KBM-7 (cell line): ENCODE measurements at places on chromosomes 11 and 22.

DNA sequence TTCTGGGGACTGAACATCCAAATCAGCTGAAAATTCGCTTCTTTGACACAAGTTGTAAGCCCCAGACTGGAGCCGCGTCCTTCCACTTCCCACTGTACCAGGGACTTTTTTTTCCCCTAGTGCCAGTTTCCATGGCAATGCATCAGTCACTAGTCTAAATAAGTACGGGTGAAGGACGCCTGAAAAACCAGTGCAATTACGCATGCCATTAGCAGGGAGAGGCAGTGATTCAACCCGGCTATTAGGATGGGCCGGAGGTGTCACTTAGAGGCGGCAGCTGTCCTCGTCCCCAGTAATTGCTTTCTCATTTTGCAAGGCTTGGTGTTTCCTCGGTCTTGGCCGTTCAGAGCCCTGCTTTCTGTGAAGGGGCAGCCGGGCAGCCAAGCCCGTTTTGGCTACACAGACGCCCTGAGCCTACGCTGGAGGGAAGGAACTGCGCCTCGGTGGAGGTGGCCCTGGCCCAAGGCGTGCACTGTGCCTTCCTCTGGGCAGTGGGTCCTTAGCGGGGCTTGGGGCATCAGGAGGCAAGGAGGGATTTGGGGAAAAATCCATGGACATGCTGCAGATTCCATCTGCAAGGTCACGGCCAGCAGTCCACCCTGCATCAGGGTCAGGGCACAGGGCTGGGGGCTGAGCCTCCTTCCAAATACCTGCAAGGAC is 319.7 kb downstream of the CTTN start:
- no peak for DNase-seq

DNA sequence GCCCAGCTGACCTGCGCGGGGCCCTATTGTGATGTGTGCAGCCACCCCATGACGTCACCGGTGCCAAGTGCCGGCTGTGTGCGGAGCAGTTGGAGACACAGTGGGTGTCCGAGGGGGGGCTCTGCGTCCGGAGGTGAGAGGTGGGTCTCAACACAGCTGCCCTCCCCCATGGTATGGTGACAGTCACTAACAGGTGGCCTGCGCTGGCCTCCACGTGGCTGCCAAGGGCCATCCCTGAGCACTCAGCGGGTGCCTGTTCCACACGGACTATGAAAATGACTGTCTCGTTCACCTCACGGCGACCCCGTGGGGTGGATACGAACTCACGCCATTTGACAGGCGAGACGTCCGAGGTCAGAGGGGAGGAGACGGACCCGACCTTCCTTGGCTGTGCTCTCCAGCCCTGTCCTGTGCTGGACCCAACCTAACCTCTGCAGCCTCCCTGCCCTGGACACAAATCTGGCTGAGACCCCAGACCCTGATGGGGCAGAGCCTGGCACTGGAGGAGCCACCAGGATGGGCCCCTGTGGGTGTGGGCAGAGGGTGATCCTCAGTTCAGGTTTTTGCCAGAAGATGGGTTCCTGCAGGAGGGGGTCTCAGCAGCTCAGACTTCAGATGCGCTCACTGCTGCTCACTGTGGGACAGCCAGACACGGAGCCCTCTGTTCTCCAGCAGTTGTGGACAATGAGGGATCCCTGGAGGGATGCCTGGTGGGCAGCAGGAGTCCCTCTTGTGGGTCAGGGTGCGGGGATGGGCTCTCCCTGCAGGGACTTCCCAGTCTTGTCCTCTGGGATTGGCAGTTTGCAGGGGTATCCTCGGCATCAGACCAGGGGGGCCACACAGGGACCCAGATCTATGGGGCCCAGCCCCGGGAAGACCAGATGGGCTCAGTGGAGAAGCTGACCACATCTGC is 6.3 kb downstream of the HRAS start:
- no peak for DNase-seq

- DNase-seq, result no peak
Measured at GRCh38 chr11:36009473-36009872, 65.6 kb downstream of the LDLRAD3 start.

DNA sequence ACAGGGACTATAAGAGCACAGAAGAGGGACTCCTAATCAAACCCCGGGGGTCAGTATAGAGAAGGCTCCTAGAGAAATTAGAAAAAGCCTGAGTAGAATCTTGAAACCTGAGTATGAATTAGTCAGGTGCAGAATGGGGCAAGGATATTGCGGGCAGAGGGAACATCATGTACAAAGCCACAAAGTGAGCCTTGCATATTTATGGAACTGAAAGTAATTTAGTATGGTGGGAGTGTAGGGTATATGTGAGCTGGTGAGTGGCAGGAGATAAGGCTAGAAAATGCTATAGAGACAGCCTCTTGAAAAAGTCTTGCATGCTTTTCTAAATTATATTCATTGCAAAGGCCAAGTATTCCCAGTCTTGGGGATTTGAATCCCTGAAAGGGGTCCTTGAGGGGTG is 93.7 kb downstream of the STIM1 start:
- peak; percentile 75 for DNase-seq

GRCh38 chr11:11436715-11437313 is 83.8 kb upstream of the CSNK2A3 start:
- no peak for DNase-seq

DNA sequence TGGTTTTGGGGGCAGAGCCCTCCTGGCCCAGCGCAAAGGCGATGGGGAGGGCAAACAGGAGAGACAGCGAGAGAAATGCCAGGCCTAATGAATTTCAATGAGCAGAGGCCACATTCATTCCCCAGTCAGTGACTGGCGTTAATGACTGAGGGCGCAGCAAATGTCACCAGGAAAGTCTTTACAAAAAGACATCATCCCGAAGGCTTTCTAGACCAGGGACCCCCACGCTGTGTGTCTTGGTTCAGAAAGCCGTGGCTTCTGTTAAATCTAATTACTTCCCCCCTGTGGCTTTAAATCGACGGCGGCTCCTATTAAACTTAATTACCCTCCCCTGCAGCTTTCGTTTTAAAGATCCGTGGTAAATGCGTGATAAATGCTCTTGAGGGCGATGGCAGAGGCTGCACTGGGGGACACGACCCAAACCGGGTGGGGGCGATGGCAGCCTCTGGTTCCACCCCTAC is 1.6 kb upstream of the FGF19 start:
- no peak for DNase-seq

- DNase-seq, result no peak
Measured at GRCh38 chr11:57763568-57763967, 2.0 kb downstream of the CTNND1 start.
